Foreskin melanocyte (primary cell): ENCODE measurements at places on chromosomes 6 and 20.

GRCh38 chr20:38962928-38963401 lies 821 bp downstream of the DHX35 start:
- DNase-seq: no peak

DNA sequence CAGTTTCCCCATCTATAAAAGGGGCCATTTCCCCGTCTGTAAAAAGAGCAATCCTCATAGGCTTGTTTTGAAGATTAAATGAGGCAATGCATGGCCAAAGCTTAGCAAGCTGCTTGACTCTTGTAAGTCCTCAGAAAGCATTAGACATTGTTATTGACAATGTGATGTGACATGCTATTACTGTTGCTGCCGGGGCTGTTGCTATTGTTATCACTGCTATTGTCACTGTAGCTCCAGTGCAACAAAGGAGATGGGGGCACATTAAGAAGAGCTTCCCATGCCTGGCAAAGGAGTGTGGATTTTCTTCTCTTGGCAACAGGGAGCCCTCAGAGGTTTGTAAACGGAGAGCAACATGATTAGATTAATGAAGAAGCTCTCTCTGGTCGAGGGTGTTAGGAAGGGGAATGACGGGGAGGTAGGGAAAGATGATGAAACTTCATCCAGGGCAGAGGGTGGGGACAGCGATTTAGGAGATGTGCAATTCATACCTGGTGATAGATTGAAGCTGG lies 33.1 kb upstream of the FAM83D start:
- no peak for DNase-seq

DNA sequence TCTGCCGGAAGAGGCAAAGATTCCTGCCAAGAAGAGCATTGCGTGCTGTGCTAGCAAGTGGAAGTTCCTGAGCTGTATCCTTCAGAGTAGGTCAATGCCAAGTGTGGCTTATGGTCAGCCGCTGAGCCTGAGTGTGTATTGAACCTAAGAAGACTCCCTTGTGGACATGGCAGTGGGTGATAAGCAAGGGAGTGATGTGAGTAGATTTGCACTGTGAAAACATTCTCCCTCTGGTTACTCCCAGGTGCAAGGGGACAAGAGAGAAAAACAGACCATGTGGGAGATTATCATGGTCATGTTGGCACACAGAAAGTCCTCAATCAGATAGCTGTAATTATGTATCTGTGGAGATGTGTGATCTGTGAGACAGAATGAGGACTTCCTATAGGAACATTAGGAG lies 6.1 kb upstream of the TMEM74B start:
- no peak for DNase-seq

- no peak for DNase-seq
Measured at GRCh38 chr6:130593200-130593599, 227.4 kb downstream of the TMEM200A start.

DNA sequence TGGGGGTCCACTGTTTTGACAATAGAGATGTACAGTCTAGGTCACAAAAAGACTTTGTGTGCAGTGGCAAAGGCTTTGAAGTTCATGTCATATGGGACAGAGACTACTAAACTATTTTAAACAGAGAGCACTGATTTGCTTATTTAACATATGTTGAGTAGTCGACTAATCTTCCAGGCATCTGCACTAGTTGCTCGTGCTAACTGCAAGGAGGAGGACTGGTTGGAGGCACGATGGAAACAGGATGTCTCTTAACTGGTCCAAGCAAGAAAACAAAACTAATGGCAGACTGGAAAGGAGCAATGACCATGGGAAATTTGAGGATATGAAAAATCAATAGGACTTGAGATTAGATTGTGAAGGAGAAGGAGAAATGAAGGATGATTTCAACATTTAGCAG lies 28.5 kb upstream of the ERVFRD-1 start:
- no peak for DNase-seq
